ENCODE measurements at places on chromosomes 5 and 9. TPM values are rescaled to one million over a fixed set of nuclear protein-coding genes. Genes with fewer than 3 reads are reported as not detected.

- DNase-seq = no peak
Measured at GRCh38 chr9:135095470-135096407, 8.3 kb downstream of the OLFM1 start.

GRCh38 chr9:118563677-118564076 is 805.6 kb downstream of the BRINP1 start:
- DNase-seq = no peak

SHC3 gene
- 0.36 TPM for total RNA-seq

FST gene
- total RNA-seq = 215 TPM

ARHGEF28 gene
- total RNA-seq = 56.9 TPM

All from osteoblast (primary cell).